Naive thymus-derived CD8-positive, alpha-beta T cell (primary cell): ENCODE measurements at places on chromosomes 16 and 17.

DNA sequence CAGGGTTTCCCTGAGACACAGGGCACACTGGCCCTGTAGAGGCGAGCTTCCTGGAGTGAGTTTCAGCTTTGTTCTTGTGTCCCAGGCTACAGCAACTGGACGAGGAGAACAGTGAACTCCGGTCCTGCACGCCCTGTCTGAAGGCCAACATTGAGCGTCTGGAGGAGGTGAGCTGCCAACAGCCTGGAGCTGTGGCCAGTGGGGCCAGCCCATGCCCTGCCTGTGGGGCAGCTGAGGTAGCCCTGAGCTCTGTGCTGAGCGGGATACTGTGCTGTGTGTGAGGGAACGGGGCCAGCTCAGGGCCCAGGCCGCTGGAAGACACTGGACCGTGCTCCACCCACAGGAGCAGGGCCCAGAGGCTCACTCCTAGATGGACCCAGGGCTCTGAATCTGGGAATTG lies 8.7 kb upstream of the CAPN15 start:
- DNase-seq, result no peak

DNA sequence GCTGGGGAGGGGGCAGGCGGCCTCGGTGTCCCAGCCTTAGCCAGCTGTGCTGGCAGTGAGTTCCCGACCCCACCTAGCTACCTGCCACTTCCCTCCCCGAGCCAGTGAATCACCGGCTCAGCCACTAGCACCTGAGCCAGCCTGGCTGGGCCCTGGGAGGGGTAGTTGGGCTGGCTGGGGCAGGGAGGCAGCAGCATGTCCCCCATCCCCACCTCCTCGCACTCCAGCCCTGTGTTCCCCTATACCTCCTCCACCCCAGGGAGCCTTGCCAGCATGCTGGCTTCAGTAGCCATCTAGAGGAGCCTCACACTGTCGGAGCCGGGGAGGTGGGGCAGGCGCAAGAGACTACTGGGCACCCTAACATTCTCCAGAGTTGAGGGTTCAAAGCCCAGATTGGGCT lies 2.8 kb downstream of the EVPL start:
- DNase-seq, result no peak

GRCh38 chr16:24428756-24429155 lies 110.6 kb upstream of the RBBP6 start:
- no peak for DNase-seq

- DNase-seq, result no peak
Measured at GRCh38 chr16:19861133-19861532, 23.5 kb downstream of the GPRC5B start.

GRCh38 chr17:51166987-51167931 lies 1.0 kb downstream of the NME2 start:
- DNase-seq, result peak; percentile 67

DNA sequence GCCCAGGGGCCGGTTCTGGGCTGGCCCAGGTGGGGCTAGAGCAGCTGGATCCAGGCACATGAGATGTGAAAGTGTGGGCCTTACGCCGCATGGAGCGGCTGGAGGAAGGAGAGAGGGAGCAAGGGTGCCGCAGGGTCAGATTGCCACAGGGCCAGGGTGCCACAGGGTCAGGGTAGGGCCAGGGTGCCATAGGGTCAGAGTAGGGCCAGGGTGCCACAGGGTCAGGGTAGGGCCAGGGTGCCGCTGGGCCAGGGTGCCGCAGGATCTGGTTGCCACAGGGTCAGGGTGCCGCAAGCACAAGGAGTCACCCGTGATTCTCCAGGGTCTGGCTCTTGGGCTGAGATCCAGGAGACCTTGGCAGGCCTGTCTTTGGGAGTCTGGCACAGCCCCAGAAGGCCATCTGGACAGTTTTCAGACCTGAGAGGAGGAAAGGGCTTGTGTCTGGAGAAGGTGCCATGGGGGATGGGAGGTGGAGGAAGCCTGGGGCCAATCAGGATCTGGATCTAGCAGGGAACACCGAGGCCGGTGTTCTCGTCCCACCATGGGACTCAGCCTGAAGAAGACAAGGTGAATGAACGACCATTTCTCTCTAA lies 13.1 kb upstream of the LASP1NB start:
- DNase-seq, result no peak

DNA sequence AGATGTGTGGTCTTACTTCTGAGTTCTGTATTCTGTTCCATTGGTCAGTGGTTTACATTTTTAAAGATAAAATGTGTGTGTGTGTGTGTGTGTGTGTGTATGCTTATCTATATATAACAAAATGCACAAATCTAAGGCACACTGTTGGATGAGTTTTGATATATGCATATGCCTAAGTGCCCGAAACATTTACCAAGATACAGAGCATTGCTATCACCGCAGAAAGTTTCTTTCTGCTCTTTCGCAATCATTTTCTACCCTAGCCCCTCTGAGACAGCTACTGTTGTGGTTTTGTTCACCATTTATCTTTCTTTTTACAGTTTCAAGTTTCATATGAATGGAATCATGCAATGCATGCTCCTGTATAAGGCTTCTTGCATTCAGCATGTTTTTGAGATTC lies 97.0 kb downstream of the MRTFB start:
- no peak for DNase-seq

GRCh38 chr16:56588781-56589140 lies 567 bp upstream of the MT3 start:
- DNase-seq, result no peak

GRCh38 chr16:79165079-79165478 lies 435.5 kb downstream of the MAF start:
- DNase-seq, result no peak

GRCh38 chr17:40373324-40373723 lies 8.8 kb upstream of the GJD3 start:
- DNase-seq, result no peak

DNA sequence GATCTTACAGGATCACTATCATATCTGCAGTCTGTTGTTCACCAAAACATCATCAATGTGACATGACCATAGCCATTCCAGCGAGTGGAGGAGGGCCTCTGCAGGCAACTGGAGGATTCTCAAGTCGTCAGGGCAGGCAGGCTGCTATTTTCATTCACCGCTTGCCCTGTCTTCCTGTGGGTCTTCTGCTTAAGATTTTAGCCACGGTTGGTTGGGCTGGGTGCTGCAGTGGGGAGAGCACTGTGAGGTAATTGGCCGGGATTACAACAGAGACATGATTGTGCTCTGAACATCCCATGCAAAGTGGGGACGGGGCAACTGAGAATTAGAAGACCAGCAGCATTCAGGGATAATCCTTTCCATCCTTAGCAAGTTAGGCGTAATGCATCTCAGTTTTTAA lies 245.9 kb downstream of the CPPED1 start:
- DNase-seq, result no peak

GRCh38 chr16:68069511-68070248 lies 15.5 kb upstream of the NFATC3 start:
- DNase-seq, result no peak

GRCh38 chr16:72997141-72997542 lies 50.8 kb downstream of the ZFHX3 start:
- no peak for DNase-seq

DNA sequence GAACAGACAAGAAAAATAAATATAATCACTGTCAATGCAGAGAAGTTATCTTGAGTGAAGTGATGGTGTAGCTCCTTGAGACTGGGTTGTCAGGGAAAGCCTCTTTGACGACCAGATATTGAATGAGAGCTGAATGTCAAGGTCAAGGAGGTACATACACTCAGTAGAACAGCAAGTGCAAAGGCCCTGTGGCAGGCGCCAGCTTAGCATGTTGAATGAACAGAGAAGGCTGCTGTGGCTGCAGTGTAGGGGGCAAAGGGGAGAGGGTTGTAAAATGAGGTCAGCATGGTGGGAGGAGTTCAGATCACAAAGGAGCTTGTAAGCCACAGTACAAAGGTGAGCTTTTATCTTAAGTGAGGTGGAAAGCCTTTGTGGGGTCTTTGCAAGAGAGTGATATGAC lies 111.5 kb downstream of the ZFHX3 start:
- no peak for DNase-seq

- no peak for DNase-seq
Measured at GRCh38 chr17:35748979-35749378, 4.1 kb downstream of the GAS2L2 start.

GRCh38 chr17:12605222-12605621 lies 60.5 kb upstream of the MYOCD start:
- no peak for DNase-seq

DNA sequence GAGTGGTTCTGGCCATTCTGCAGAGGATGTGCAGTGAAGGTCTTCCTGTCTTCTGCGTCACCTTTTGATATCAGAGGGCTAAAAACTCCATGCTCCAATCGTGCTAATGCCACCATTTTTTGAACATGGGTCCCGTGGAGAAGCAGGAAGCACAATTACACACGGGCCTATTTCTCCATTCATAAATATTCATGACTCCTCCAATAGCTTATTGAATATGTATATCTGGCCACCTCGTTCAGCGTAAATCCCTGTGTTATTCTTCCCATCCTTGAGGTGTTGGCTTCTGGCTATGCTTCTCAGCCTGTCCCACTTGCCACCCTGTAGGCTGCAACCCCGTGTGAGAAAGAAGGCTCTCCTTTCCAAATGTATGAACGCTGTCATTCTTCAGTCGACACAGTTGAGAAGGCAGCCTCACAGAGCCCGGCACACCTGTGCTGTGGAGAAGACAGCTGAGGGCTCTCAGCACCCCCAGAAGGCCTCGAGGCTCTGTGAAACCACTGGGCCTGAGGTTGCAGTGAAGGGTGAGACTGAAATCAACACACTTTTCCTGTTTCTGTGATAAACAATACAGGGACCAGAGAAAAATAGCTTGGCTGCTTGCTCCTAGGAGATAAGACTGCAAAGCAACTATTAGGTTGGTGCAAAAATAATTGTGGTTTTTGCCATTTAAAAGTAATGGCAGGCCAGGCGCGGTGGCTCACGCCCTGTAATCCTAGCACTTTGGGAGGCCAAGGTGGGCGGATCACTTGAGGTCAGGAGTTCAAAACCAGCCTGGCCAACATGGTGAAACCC lies 4.9 kb upstream of the ANKRD40CL start:
- DNase-seq, result no peak

- no peak for DNase-seq
Measured at GRCh38 chr16:75238853-75239541, 12.4 kb downstream of the BCAR1 start.

- no peak for DNase-seq
Measured at GRCh38 chr16:11273721-11274324, 394 bp upstream of the PRM3 start.

DNA sequence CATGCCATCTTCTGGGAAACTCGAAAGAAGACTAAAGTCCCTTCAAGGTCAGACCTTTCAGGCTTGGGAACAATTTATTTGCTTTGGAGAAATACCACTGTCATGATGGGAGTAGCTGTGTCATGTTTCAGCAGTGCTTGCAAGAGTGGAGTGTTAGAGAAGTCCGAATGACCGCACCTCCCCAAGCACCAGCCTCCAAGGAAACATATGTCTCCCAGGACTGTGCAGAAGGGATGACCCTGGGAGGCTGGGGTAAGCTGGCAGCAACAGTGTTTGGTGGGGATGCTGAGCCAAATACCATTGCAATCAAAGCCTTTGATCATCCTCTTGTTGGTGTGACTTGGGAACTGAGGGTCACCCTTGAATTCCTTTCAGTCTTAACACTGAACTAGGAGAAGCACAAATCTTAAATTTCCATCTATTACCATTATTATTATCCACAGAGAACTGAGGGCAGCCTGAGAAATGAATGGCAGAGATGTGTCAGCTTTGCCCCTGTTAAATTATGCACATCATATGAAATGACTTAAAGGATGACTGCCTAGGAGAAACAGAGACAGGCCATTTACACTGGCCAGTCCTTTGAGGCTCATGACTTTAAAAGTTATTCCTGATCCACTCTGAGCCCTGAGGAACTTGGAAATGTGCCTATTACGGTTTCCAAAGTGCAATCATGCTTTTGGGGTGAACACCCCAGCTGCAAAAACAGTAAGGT lies 244.9 kb downstream of the CA10 start:
- no peak for DNase-seq

DNA sequence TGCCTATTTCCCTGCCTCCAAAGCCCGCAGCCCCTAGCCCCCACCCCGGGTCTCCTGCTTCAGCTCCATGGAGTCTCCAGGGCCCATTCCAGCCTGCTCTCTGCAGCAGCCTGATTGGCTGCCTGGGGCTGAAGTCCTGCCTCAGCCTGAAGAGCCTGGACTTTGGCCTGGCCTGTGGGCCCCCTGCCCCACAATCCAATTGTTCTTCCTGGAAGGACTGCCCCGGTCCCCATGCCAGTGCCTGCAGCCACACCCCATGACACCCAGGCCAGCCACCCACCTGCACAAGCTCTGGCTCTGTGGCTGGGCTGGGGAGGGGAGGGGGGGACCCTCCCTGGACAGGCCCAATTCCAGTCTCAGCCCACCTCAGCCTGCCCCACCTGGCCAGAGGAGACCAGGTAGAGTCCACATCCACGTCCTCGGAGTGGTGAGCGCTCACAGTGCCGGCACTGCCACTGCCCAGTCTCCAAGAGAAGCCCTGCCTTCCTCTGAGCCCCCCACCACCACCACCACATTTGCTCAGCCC lies 12.3 kb downstream of the ENPP7 start:
- DNase-seq, result no peak

GRCh38 chr17:80882926-80883685 lies 108.5 kb upstream of the CHMP6 start:
- no peak for DNase-seq

DNA sequence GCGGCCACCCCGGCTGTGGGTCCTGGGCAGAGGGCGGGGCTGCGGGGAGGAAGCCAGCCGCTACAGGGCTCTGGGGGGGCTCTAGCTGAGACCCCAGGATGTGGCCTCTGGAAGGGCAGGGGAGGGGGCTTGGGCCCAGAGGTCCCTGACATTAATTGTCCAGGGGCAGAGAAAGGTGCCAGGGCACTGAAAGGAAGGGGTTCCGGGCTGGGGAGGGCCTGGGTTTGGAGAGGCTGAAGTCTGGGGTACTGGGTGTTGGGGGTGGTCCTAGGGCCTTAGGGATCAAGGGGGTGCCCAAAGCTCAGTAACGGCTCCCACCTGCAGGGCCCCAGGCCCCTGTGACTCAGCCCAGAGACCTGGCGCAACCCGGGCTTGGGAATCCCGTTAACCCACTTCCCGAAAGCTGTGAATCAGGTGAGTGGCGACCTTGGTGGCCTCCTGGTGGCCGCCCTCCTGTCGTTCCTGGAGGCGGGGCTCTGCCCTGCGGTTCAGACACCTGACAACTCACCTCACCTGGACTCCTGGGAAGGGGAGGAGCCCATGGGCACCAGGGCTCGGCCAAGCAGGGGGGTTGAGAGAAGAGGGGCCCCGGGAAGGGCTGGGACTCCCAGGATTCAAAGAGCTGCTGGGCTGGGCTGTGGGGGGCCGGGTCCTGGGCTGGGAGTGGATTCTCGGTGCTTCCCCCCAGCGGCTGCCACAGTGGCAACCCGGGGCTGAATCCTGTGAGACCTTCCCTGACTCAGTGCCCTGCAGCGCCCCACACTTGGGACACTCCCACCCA lies 465 bp upstream of the PRSS22 start:
- no peak for DNase-seq

DNA sequence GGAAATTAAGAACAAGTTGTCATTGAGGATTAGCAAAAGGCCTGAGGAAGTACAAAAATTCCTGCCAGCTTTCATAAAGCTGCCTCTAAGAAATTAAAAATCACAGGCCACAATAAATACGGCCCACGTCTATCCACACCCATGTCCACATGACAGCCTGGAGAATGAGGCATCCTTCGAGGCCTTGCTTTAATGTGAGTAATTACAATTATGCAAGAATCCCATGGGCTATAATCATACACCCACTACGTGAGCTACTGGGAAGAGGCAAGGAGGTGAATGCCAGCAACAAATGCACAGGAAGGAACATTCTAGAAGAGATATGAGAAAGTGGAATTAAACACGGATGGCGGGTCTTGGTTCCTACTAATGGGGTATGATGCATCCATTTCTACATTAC lies 65.4 kb upstream of the ZFHX3 start:
- DNase-seq, result no peak
